ENCODE measurements at places on chromosomes 6 and 20. TPM values are rescaled to one million over a fixed set of nuclear protein-coding genes. Genes with fewer than 3 reads are reported as not detected.
A peak's percentile ranks its signal among the peaks of the same experiment; 100 is the strongest.

EZR gene
- 100 TPM for total RNA-seq

TAAR1 gene
- total RNA-seq = not detected

PTK7 gene
- 199 TPM for total RNA-seq

TCF21 gene
- 1.3 TPM for total RNA-seq

CDSN gene
- total RNA-seq = not detected

BNIP5 gene
- not detected for total RNA-seq

ATXN1 gene
- 42.5 TPM for total RNA-seq

C20orf144 gene
- total RNA-seq = under 0.01 TPM

- no peak for DNase-seq
Measured at GRCh38 chr20:18971121-18971520, 157.5 kb downstream of the SCP2D1 start.

- DNase-seq = no peak
Measured at GRCh38 chr6:37725957-37726356, 28.3 kb upstream of the MDGA1 start.

- DNase-seq = peak; percentile 9
Measured at GRCh38 chr20:23060629-23061028, 11.2 kb upstream of the THBD start.

GRCh38 chr6:131867744-131868143 lies 59.9 kb downstream of the ENPP1 start:
- DNase-seq = peak; percentile 28

- DNase-seq = no peak
Measured at GRCh38 chr6:122563364-122564052, 46.7 kb upstream of the PKIB start.

- DNase-seq = no peak
Measured at GRCh38 chr6:134472046-134472445, 154.1 kb upstream of the SGK1 start.

DNA sequence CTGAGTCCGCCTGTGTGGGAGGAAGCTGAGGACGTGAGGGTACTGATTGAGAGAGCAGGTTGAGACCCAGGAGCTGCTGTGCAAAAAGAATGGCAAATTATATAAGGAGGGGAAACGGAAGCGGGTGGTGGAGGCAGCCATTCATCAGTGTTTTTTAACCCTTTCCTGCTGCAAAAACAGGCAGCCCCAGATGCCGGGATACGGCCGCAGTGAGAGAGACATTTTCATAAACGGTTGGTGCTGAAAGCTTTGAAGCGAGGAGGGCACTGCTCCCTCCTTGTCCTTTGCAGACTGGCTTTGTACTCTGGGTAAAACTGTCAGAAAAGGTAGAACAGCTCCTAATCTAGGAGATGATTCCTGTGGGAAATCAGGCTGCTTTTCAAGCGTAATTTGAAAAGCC lies 56.4 kb downstream of the TTI1 start:
- DNase-seq = no peak

GRCh38 chr20:49699200-49699992 lies 14.3 kb downstream of the B4GALT5 start:
- peak; percentile 49 for DNase-seq

Measured in fibroblast of villous mesenchyme (primary cell).